Hepatocyte (in vitro differentiated cells): ENCODE measurements at places on chromosomes 3 and 15. TPM values are rescaled to one million over a fixed set of nuclear protein-coding genes. Genes with fewer than 3 reads are reported as not detected.

CFAP92 gene
- 0.35 and 1.0 TPM in 2 replicates for polyA plus RNA-seq

TFRC gene
- 136 and 137 TPM in 2 replicates for polyA plus RNA-seq

KY gene
- polyA plus RNA-seq, result 0.21 and 0.53 TPM in 2 replicates

SPSB4 gene
- polyA plus RNA-seq, result 1.0 and 2.8 TPM in 2 replicates

SI gene
- 7.5 and 8.2 TPM in 2 replicates for polyA plus RNA-seq
